ENCODE measurements at places on chromosomes 2 and 18. TPM values are rescaled to one million over a fixed set of nuclear protein-coding genes. Genes with fewer than 3 reads are reported as not detected.

IL1RL2 gene
- total RNA-seq, result not detected

GRCh38 chr18:49764032-49764431, 49.3 kb downstream of the ACAA2 start:
- H3K4me1 ChIP-seq, result peaks cover 10% of the 10 kb centered on the region
- no peak overlapping the region for H3K27ac ChIP-seq
- no peaks in the 10 kb centered on the region for H3K36me3 ChIP-seq
- H3K27me3 ChIP-seq, result no peaks in the 10 kb centered on the region
- DNase-seq, result no peak

GLI2 gene
- total RNA-seq, result not detected

EVX2 gene
- not detected for total RNA-seq

GRCh38 chr2:3469486-3469885, 49.8 kb downstream of the ADI1 start:
- no peak for DNase-seq
- H3K36me3 ChIP-seq, result peaks cover 6% of the 10 kb centered on the region
- no peaks in the 10 kb centered on the region for H3K27me3 ChIP-seq
- no peak overlapping the region for H3K4me3 ChIP-seq
- no peak overlapping the region for H3K27ac ChIP-seq
- H3K4me1 ChIP-seq, result no peaks in the 10 kb centered on the region
